Body of pancreas (tissue), 4 donors: ENCODE measurements at places on chromosomes 6 and 20. TPM values are rescaled to one million over a fixed set of nuclear protein-coding genes. Genes with fewer than 3 reads are reported as not detected.

DNA sequence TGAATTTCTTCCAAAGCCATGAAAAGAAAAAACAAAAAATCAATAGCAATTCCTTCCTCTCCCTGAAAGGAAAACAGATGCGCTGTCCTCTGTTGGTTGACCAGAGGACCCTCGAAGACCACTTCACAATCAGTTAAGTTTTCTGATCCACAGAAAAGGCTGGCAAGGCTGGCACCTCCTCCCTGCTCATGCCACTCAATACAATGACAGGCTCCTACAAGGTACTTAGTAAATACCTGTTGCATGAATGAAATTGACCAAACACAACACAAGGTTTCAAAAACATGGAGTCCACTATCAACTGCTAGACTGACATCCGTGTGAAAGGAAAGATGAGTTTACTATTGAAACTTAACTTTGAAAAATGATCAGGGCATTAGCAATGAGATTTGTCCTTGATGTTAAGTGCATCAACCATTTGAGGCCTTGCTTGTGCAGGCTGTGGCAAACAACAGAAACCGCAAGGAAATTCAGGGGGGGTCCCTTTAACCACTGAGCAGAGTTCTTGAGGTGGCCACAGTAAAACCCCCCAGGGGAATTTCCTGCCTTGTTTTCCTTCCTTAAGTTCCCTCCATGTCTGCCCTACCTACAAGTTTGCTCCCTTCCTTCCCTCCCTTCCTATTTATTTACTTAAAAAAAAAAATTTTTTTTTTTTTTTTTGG is 27.9 kb upstream of the RTF2 start:
- H3K4me3 ChIP-seq = no peak overlapping the region
- H3K27ac ChIP-seq = no peak overlapping the region
- no peak for DNase-seq
- H3K27me3 ChIP-seq = no peaks in the 10 kb centered on the region

DNA sequence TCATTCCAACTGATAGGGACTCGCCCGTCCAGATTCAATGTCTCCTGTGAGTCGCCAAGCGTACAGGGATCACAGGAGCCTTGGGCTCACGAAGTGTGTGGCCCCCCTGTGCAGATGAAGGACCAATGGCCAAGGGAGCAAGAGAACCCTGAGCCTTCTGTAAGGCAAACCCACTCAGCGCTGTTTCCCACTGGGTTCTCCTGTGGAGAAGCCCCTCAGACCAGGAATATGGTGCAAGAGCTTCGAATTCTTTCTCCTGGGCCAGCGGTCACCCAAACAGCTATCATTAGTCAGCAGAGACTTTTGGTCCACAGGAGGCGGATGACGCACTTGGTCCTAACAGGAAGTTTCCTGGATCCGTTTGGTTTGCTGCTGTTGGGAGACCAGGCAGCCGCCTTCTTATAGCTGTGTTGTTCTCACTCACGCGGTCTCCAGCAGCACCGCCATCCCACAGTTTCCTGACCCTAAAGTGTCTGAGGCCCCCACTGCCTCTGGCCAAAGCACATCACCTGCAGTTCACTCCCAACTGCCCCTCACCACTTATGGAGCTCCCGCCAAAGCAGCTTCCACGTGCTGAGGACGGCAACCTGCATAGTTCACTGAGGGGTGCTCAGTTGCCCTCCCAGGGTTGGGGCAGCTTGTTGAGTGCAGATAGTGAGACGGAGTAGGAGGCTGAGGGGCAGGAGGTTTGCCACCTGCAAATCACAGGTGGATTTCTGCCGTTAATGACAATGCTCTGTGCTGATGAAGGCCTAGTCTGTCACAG is 268.6 kb downstream of the ERMARD start:
- no peak overlapping the region for H3K4me3 ChIP-seq
- DNase-seq = no peak
- no peaks in the 10 kb centered on the region for H3K36me3 ChIP-seq
- peaks cover 3% of the 10 kb centered on the region for H3K27me3 ChIP-seq
- no peak overlapping the region for H3K27ac ChIP-seq

GRCh38 chr6:157533048-157533871 is 152.3 kb downstream of the ZDHHC14 start:
- no peak overlapping the region for H3K4me3 ChIP-seq
- H3K36me3 ChIP-seq = no peaks in the 10 kb centered on the region
- peaks cover 12% of the 10 kb centered on the region for H3K4me1 ChIP-seq
- H3K27me3 ChIP-seq = no peaks in the 10 kb centered on the region

Gene CYP39A1
- 6.3 TPM for total RNA-seq

Gene HLA-DQB2
- not detected for total RNA-seq

Gene RAD21L1
- not detected for total RNA-seq

Gene SIRPG
- not detected for total RNA-seq

Gene NDRG3
- 9.2 TPM for total RNA-seq

Gene DOK5
- 1.3 TPM for total RNA-seq
